H9 (cell line): ENCODE measurements at places on chromosomes 2 and 18. TPM values are rescaled to one million over a fixed set of nuclear protein-coding genes. Genes with fewer than 3 reads are reported as not detected.

- no peaks in the 10 kb centered on the region for H3K36me3 ChIP-seq
- H3K27ac ChIP-seq, result no peak overlapping the region
- no peaks in the 10 kb centered on the region for H3K27me3 ChIP-seq
- H3K4me3 ChIP-seq, result no peak overlapping the region
Observed at GRCh38 chr18:33711514-33711913, 133.5 kb downstream of the ASXL3 start.

DNA sequence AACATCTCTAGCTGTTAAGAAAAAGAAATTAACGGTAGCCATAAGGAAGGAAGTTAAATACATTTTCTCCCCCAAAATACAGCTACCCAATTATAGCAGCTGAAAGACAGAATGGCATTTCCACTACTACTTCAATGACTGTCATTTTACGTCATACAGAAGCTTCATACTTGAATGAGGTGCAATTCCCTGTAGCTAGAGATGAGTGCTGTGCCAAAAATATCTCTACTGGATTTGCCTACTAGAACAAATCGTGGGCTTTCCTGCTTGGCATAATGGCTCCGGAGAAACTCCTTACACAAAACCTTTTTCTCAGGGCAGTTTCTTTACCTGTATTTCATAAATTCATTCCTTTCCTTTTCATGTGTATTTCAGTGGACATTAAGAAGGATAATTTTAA lies 36.3 kb upstream of the NRXN1 start:
- no peaks in the 10 kb centered on the region for H3K36me3 ChIP-seq
- H3K27me3 ChIP-seq, result no peaks in the 10 kb centered on the region
- DNase-seq, result no peak

GRCh38 chr2:37604716-37605115 lies 66.7 kb downstream of the CDC42EP3 start:
- H3K27me3 ChIP-seq, result no peaks in the 10 kb centered on the region
- no peaks in the 10 kb centered on the region; the same call in 1 of the 2 replicates for H3K4me1 ChIP-seq
- peaks cover 5% of the 10 kb centered on the region; the same call in 1 of the 3 replicates for H3K36me3 ChIP-seq

DNA sequence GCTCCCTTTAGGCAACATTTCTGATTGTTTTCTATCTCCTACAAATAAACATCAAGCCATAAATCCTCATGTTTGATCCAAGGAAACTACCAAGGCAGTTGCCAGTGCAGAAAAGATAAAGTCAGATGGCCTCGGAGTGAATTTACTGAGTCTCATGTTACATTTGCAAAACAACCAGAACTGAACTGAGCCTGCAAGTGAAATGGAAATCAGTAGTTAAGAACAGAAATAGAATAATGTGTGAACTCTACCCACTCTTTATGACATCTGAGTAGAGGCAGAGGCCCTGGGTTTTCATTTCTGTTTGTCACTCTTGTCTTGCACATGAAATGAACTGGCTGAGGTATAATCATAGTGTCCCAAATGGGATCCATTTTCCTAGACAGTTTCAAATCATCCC lies 20.4 kb upstream of the DAPL1 start:
- H3K27me3 ChIP-seq, result no peaks in the 10 kb centered on the region
- no peaks in the 10 kb centered on the region for H3K36me3 ChIP-seq
- H3K4me3 ChIP-seq, result no peak overlapping the region

- no peaks in the 10 kb centered on the region for H3K4me1 ChIP-seq
- H3K27ac ChIP-seq, result no peak overlapping the region
- H3K36me3 ChIP-seq, result no peaks in the 10 kb centered on the region
- H3K4me3 ChIP-seq, result peak overlapping the region; percentile 80
- peak; percentile 81 for DNase-seq
Observed at GRCh38 chr2:73291093-73291460, 2.3 kb downstream of the EGR4 start.

CABLES1 gene
- 24.1 and 27.1 TPM in 2 replicates for total RNA-seq

GRCh38 chr18:44715842-44716241 lies 35.2 kb downstream of the SETBP1 start:
- DNase-seq, result no peak
- H3K36me3 ChIP-seq, result peaks cover 2% of the 10 kb centered on the region; the same call in 2 of the 3 replicates
- no peak overlapping the region for H3K4me3 ChIP-seq
- H3K27ac ChIP-seq, result no peak overlapping the region
- H3K27me3 ChIP-seq, result no peaks in the 10 kb centered on the region

- no peak overlapping the region for H3K4me3 ChIP-seq
- peaks cover 2% of the 10 kb centered on the region; the same call in 1 of the 2 replicates for H3K4me1 ChIP-seq
- H3K27me3 ChIP-seq, result no peaks in the 10 kb centered on the region
- no peak for DNase-seq
Observed at GRCh38 chr2:53960476-53960875, 10.3 kb downstream of the PSME4 start.
